ENCODE measurements at places on chromosomes 7 and 10.

GRCh38 chr10:78892338-78893176 is 176.2 kb upstream of the ZMIZ1 start:
- no peak for DNase-seq

DNA sequence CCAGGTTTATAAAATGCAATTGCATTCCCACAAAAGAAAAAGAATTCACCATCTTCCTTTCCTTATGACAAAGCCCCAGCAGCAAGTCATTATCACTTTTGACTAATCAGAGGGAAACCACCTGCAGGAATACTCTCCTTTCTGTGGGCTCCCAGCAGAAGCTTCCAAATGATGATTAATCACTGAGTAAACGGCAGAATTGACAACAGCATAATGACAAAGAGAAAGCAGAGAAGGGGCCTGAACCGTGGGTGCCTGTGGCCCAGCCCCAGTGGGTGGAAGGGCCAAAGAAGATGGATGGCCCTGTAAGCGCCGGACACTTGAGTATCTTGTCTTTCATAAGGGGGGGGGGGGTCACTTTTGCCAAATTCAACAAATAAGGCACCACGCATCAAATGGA is 152.4 kb upstream of the NRBF2 start:
- no peak for DNase-seq

- DNase-seq = no peak
Measured at GRCh38 chr7:50584386-50584785, 19.2 kb upstream of the DDC start.

GRCh38 chr7:151835636-151836035 is 41.3 kb downstream of the PRKAG2 start:
- DNase-seq = no peak

DNA sequence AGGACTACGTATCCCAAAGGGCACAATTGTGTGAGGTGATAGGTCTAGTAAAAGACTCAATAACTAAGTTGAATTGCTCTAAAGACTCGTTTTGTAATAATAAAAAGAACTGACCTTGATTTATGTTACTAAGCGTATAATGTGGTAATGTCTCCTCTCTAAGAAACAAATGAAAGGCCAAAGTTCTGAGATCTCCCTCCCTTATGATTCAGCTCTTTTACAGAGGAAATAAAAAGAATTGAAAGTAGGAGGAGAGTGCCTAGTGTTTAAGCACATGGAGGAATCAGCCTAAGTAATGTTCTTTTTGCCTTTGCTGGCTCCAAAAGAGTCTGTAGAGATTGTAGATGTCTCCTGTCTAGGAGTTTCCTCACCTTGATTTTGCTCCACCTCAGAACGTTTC is 98.0 kb downstream of the ARL4A start:
- DNase-seq = no peak

DNA sequence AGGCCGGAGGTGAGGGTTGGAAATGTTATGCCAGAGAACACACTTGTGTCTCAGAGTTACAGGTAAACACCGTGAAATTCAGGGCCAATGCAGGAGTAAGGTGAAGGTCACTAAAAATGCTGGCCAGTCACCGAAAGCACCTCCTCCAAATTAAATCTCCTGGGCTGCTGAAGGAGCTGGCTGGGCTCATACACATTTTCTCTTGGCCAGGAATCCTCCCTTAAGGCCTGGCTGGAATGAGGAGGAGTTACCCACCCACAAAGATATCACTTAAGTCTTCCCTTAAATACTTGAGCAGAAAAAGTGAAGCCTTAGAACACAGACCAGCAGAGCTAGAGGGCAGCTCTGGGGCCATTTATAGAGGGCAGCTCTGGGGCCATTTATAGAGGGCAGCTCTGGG is 46.3 kb downstream of the HTRA1 start:
- DNase-seq = no peak

DNA sequence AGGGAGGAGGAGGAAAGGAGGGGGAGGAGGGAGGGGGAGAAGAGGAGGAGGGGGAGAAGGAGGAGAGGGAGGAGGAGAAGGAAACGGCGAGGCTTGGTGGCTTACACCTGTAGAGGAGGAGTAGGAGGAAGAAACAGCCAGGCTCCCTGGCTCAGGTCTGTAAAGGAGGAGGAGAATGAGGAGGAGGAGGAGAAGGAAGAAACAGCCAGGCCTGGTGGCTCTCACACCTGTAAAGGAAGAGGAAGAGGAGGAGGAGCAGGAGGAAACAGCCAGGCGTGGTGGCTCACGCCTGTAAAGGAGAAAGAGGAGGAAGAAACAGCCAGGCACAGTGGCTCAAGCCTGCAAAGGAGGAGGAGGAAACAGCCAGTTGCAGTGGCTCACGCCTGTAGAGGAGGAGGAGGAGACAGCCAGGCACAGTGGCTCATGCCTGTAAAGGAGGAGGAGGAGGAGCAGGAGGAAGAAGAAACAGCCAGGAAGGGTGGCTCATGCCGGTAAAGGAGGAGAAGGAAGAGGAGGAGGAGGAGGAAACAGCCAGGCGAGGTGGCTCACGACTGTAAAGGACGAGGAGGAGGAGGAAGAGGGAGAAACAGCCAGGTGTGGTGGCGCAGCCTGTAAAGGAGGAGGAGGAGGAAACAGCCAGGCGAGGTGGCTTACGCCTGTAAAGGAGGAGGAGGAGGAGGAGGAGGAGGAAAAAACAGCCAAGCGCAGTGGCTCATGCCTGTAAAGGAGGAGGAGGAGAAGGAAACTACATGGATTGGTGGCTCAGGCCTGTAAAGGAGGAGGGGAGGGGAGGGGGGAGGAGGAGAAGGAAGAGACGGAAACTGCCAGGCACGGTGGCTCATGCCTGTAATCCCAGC is 14.9 kb upstream of the CRCP start:
- peak; percentile 18 for DNase-seq

DNA sequence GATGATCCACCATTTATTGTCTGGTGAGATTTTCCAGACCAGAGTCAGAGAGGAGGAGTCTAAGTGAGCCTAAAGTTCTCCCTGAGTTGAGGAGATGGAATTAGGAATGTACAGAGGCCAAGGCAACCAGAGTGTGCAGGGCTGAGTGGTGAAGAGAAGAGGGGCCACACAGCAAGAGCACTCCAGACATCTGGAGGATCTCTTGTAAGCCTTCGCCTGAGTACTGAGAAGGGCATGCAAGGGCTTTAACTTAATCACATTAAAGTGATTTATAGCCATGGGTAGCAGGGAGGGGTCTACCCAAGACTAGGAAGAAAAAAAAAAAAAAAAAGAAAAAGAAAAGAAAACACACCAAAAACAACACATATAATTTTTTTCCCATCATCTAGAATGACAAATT is 1190.4 kb downstream of the GATA3 start:
- DNase-seq = no peak

GRCh38 chr10:17662193-17663138 is 18.5 kb downstream of the STAM start:
- no peak for DNase-seq

DNA sequence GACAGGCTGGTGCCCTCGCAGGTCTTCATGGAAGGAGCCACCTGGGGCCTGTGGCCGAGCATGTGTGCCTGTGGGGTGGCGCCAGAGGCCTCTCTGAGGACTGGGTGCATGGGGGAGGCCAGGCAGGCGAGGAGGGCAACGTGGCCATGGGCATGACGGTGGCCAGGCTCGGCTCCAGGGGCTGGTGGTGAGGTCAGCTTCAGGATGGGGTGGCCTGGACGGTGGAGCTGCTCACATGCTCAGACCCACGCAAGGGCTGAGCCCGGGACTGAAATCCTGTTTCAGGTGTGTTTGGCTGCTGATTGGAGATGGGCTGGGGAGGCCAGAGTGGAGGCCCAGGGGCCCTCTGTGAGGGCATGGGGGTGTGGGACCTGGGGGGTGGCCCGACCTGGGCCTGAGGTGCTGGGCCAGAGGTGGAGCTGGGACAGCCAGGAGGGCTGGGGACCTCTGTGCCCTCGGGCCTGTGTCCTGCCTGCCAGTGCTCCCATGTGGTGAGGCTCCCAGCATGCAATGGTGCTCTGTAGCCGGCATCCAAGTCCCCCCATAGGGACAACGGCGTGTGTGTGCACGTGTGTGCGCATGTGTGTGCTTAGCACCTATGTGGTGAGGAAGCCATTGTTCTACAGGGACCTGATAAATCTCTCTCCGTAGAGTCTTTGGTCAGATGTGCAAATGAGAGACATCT is 71.1 kb downstream of the INPP5A start:
- no peak for DNase-seq

- DNase-seq = no peak
Measured at GRCh38 chr10:72082856-72083789, 5.2 kb downstream of the SPOCK2 start.
